ENCODE measurements at places on chromosomes 11 and 22.
A peak's percentile ranks its signal among the peaks of the same experiment; 100 is the strongest.

DNA sequence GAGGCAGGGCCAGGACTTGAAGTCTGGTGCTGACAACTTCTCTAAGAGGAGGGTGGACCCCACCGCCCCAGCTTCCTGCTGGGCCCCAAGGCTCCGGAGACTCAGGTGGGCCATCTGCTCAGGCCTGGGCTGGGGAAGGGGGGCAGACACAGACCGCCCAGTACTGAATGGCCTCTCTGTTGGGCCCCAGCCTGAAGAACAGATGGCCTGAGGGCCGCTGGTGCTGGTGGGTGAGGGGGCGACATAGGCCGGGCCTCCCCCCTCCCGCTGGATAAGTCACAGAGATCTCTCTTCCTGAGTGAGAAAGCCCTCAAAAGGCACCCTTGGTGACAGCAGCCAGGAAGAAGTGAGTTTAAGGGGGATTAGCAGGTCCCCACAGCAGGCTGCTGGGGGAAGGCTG lies 12.5 kb upstream of the TP53I11 start:
- DNase-seq = no peak

- DNase-seq = no peak
These were observed 23.1 kb downstream of the TTLL1 start for GRCh38 chr22:43066134-43066533.

- no peak for DNase-seq
These were observed 607 bp downstream of the PLAAT3 start for GRCh38 chr11:63613517-63614135.

- no peak for DNase-seq
These were observed 16.9 kb downstream of the GAB2 start for GRCh38 chr11:78400702-78401101.

- no peak for DNase-seq
These were observed 144.2 kb upstream of the CEP126 start for GRCh38 chr11:101770648-101771047.

DNA sequence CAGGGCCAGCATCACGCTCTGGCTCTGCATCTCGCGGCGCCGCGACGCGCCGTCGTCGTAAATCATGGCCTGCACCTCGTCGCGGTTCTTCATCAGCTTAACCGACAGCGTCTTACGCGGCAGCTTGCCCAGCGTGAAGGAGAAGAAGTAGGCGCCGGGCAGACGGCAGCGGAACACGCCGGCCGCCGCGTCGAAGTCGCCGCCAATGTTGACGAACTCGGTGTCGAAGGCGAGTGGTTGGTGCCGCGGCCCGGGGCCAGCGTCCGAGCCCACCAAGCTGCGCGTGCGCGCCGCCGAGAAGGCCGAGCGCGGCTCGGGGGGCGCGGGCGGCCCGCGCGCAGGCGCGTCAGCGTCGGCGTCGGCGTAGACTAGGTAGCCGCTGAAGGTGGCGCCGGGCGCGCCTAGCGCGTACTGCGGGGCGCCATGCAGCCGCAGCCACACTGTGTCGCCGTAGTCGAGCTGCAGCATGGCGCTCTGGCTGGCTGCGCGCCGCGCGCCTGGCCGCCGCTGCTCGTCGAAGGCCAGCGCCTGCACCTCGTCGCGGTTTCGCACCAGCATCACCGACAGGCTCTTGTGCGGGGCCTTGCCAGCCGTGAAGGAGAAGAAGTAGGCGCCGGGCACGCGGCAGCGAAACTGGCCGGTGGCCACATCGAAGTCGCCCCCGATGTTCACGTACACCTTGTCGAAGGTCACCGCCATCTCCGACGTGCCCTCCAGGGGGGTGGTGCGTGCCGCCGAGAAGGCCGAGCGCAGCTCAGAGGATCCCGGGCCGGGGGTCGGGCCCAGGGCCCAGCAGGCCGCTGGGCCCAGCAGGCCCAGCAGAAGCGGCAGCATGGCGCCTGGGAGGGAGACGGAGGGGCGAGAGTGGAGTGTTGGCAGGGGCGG lies 3.7 kb downstream of the FAM180B start:
- DNase-seq = no peak

DNA sequence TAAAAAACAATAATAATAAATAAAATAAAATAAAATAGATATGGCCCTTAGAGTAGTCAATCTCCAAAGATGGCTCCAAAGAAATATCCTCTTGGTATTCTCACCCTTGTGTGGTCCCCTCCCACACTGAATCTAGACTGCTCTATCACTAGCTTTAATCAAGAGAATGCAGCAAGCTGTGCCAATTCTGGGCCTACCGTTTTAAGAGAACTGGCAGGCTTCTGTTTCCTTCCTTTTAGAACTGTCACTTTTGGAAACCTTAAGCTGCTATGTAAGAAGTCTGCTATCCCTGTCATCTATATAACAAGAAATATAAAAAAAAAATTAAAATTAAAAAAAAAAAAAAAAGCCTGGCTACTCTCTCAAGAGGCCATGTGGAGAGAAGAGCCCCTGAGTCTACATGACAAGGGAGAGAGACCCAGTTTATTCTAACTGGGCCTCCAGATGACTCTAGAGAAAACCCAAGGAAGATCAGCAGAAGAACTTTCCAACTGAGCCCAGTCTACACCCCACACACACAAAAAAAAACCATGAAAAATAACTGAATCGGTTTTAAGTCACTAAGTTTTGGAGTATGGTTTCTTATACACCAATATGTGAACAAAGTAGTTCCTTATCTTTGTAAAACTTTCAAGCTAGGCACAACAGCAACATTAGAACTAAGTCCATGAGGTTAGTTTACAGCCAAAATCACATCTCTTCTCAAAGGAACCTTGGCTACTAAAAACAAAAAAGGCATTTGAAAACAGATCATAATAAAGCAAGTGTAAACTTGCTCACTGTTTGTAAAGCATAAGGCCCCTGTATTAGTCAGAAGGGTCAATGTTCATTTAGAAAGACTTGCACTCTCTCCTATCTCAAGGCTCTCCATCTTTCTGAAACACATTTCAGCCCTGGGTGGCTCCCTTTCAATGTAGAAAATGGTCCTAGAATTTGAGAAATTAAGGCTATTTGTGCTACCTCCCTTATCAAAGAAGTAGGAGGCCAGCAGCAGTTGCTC lies 67.3 kb downstream of the AMBRA1 start:
- DNase-seq = no peak

GRCh38 chr11:66126808-66127555 lies 56.9 kb downstream of the PACS1 start:
- peak; percentile 63 for DNase-seq

DNA sequence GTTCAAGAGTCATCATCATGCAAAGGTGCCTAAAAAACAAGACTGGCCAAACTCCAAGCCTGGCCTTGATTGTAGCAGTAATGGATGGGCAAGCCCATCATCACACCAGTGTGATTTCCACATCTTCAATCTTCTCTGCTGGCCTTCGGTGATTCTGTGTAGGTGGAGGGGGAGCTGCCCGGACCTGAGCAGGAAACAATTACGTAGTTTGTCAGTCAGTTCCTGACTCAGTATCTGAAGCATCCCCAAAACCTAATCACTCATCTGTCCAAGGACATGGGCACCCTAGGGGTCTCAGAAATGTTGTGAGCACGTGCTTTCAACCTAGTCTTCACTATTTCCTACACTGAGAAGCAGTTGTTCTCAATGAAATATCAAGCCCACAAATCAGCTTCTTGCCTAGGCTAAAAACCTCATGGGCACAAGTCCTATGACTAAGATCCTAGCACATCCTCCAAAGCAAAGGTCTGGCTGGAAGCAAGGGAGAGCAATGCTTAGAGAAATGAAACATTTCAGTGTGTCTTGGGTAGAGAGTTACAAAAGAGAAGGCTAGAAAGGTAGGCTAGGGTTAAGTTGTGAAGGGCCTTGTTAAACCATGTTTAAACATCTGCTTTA lies 24.6 kb downstream of the ATG16L2 start:
- DNase-seq = no peak

- DNase-seq = no peak
These were observed 18.7 kb downstream of the H19 start for GRCh38 chr11:1978720-1979473.

GRCh38 chr11:103537904-103538502 lies 428.8 kb downstream of the DYNC2H1 start:
- no peak for DNase-seq

- DNase-seq = no peak
These were observed at the start of gene PACS1 for GRCh38 chr11:66069715-66070603. Gene PACS1, plus strand, starts transcription at chr11:66070272. Its CDS starts 215 bp downstream, at chr11:66070487.

DNA sequence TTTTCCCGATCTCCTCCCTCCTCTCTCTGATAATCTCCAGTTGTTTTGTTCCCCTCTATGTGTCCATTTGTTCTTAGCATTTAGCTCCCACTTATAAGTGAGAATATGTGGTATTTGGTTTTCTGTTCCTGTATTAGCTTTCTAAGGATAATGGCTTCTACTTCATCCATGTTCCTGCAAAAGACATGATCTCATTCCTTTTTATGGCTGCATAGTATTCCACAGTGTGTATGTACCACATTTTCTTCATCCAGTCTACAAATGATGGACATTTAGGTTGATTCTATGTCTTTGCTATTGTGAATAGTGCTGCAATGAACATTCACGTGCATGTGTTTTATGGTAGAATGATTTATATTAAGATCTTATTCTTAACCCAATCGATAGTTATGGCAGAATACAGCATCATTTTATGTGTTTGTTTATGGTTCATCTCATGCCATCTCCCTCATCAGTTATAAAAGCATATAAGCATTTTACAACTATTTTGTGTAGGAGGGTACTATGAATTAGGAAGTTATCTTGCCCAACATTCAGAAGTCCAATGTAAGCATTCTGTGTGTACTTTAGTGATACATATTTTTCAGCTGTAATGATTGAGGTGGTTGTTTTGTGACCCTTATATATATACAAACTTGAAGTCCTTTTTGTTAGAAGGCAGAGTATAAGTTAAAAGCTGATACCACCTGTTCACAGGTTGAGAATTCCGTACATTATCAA lies 3.2 kb downstream of the MS4A3 start:
- no peak for DNase-seq

GRCh38 chr11:134019500-134019899 lies 49.4 kb upstream of the JAM3 start:
- DNase-seq = no peak

GRCh38 chr11:120007144-120007543 lies 130.8 kb downstream of the TRIM29 start:
- DNase-seq = no peak

Data from renal pelvis (tissue), 12 donors.